Left lobe of liver (tissue), 2 donors: ENCODE measurements at places on chromosomes 2 and 18.
A peak's percentile ranks its signal among the peaks of the same experiment; 100 is the strongest.

- no peak for DNase-seq
Measured at GRCh38 chr2:209619782-209620181, 151.8 kb upstream of the UNC80 start.

DNA sequence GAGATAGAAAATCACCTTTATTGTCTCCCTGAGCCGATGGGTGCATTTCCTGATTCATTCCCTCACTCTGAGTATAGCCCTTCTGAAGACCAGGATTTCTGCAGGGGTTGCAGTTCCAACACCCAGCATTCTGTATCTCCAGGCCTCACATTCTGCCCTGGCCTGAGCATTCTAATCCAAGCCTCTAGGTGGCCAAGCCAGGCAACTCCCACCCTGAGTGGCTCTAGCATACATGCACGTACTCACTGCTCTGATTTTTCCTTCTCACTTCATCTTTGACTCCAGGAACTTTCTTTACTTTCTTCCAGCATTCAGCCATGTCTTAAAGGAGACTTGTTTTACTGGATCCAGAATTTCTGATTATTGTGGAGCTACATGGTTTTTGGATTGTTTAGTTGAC, 100.7 kb upstream of the STK39 start:
- no peak for DNase-seq

GRCh38 chr2:175275539-175275938, 94.0 kb upstream of the ATP5MC3 start:
- no peak for DNase-seq

- peak; percentile 49 for DNase-seq
Measured at GRCh38 chr2:101149241-101150192, 1.7 kb downstream of the TBC1D8 start.

GRCh38 chr18:24319757-24320156, 77.9 kb downstream of the OSBPL1A start:
- no peak for DNase-seq

DNA sequence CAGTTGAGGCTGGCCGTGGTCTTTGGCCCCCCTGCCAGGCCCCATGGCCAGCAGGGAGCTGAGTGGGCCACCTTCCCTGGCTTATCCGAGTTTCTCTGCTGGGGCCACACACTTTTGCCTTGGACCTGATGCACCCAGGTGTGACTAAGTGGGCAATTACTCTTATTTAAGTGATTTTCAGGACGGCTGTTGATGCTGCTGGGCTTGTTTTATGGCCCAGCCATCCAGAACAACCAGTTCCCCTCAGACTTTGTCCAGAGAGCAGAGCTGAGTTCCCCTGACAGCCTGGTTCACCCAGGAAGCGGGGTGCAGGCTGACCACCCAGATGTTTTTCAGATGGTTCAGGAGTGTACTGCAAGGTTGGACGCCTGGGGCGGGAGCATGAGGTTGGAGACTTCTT, 68.8 kb downstream of the GLI2 start:
- no peak for DNase-seq

DNA sequence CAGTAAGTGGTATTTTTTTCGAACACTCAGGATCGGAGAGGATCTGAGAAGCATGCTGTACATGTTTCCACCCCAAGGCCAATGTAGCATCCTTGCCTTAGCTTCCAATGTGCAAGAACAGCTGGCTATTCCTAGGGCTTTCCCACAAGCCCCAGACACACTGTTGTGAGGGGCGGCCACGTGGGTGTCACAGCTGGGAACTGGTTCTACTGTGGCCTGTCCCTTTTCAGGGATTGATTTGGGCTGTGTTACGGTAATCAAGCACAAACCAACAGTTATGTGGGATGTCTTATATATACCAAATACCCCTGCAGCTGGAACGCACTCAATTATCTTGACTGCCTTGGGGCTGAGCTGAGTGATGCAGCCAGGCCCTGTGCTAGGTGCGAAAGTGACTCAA, 116.3 kb upstream of the CXCR4 start:
- DNase-seq, result no peak

DNA sequence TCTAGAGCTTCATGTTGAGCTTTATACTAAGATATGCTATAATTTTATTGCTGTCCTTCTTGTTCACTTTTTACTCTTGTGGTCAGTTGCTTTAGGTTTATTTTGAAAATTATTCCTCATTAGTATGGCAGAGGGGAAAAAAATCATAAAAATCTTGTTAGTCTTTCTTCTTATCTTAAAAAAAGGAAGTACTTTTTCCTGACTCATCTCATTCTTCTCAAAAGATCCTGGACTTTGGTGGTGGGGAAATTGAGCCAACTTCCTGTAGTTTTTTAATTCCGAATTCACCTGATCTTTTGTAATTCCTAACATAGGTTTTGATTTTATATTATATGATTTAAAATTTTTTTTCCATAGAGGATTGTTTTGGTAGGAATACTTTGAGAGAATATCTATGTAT, 3.8 kb downstream of the SLC4A1AP start:
- no peak for DNase-seq

DNA sequence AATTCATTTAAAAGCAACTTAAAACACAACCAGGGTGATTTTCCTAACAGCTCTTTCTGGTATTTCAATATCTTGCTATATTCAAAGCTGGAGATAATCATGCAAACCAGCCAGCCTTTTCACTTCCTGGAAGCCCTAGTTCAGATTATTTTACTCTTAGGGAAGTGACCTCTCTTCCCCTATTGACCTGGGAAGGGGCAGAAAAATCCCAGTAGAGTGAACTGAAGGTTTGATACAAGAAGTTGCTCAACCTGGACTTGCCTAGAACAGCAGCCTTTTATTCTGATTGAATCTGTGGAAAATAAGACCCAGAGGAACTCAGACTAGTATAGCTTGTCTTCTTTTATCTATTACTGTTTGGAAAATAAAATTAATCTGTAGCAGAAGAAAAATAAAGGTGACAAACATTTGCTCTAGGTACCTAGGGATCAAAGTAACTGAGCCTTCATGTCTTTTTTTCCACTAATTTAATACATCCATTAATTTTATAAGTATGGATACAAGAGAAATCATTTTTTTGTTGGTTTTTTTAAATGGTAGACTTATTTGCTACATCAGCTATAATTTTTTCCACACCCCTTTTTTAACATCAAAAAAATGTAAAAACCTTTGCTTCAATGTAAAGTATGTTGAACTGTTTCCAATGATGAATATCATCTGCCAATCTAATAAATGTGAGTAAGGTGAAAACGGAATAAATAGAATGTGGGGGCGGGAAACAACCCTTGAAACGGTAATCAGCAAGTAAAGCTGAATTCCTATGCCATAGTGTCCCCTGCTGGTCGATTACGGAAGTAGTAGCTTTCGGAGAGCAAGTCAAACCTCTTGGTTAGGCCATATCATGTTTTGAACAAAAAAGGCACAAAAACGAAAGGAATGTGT, 629.9 kb downstream of the NRXN1 start:
- DNase-seq, result peak; percentile 44

DNA sequence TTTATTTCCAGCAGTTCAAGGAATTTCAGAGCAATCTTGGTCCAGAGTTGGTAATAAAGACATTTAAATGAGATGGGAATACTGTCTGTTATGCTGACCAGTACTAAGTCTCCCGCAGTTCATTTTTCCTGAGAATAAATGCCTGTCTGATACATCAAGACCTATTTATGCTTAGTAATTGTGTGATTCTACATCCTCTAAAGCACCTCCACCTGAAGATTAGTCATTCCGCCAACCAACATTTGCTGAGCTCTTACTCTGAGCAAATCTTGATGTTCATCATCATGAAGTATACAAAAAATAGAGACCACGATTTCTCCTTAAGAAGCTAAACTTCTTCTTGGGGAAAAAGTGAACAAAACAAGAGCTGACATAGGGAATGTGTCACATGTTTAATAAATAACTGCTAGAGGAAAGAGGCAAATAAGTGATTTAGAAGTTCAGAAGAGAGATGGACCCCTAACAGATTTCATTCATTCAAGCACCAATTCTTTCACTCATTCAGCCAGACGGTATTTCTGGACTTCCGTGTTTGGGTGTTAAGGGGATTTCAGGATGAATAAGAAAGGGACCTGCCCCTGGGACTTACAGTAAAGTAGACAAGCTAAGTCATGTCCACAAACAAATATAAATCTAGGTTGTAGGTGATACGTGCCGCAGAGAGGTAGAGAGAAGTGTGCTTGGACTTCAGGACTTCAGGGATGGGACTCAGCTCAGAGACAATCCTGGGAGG, 34.2 kb upstream of the PPP4R1 start:
- DNase-seq, result no peak

- no peak for DNase-seq
Measured at GRCh38 chr2:165593081-165593480, 123.6 kb downstream of the CSRNP3 start.

GRCh38 chr2:236592821-236593220, 23.2 kb downstream of the ACKR3 start:
- no peak for DNase-seq

DNA sequence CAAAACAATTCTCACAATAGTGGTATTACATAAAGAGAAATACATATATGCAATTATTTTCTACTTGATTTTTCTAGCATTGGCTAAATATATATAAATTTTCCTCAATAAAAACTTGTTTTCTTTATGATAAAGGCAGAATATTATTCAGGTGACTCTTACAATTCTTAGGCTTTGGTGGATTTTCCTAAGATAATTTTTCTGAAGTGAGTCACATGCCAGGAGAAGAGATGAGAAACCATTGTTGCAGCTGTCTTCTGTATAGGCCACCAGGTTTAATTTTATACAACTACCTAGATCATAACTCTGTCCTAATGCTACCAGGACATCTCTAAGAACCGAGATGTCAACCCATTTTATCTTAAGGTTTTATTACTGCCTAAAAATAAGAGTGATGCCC, 552.4 kb upstream of the CDH2 start:
- no peak for DNase-seq

GRCh38 chr2:230176996-230177395, 42.8 kb downstream of the SP110 start:
- DNase-seq, result no peak

DNA sequence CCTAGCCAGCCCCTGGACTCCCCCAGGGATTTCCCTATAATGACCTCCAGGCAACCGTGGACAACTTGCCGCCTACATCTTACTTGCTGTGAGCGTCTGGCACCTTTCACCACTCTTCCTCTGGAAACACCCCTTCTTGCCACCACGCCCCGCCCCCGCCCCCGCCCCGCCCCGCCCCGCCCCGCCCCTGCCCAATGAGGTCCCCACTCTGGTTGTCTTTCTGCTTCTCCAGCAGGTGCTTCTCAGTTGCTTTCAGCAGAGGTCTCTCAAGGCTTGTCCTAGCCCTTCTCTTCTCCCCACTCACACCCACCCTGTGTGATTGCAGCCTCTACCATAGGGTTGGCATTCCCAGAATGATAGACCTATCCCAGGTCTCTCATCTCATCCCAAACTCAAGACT, 214.5 kb downstream of the EN1 start:
- DNase-seq, result no peak

GRCh38 chr2:23019476-23019875, 365.5 kb upstream of the KLHL29 start:
- DNase-seq, result no peak

GRCh38 chr2:122500316-122501105, 745.1 kb downstream of the TSN start:
- DNase-seq, result no peak

- no peak for DNase-seq
Measured at GRCh38 chr2:9897331-9897737, 54.1 kb downstream of the TAF1B start.

DNA sequence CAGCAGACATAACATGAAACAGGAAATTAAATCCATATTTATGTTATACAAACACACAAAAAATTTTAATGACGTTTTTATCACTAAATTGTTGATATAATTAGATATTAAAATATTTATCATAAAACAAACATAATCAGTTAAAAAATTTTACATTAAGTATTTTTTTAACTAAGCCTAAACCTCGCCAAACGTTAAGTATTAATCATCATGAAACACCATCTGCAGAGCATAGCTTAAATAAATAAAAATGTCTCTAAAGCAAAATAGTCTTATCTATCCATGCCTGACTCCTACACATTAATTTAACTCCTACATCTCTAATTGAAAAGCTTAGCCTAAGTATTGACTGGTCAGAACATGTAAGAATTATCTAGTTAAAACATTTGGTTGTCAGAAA, 271.6 kb upstream of the RND3 start:
- DNase-seq, result no peak

DNA sequence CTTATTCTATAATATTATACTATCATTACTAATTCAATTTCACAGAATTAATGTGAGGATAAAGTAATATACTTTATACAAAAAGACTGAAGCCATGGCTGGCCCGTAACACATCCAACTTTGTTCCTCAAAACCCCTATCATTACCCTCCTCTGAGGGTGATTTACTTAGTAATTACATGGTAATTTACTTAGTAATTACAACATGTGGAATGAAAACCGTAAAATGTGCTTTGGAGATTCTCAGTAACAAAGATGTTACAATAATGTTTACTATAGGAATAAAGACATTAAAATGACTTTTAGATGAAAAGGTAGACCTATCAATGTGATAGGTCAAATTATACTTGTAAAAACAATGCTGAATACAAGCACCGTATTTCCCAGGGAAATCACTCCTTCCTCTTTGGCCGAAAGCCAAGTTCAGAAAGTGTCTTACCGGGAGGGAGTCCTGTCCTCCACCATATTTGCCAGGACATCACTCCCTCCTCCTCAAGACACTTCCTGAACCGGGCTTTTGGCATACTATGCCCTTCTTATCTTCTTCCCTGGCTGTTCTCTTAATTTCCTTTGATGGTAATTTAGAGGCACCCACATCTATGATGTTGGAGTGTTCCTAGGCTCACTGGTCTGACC, 1047.8 kb downstream of the SOCS6 start:
- DNase-seq, result no peak

DNA sequence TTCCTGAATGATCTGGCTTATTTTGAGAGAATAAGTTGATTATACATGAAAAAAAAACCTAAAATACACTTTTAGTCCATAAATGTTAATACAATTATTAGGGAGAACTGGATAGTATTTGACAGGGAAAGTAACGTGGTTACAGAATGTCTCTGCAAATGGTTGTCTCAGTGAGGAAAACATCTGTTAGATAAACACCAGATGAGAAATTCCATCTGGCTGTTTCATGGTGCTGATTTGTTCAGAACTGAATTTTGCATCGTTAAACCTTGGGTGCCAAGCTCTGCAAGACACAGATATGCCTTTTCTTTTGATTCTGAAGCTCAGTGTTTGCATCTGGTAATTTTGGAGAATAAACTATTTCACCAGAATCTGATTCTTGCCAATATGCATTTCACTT, 90.4 kb downstream of the SCN3A start:
- DNase-seq, result no peak

- no peak for DNase-seq
Measured at GRCh38 chr2:60441800-60442199, 111.7 kb downstream of the BCL11A start.

- no peak for DNase-seq
Measured at GRCh38 chr2:55268288-55268906, 634 bp downstream of the MTIF2 start.

DNA sequence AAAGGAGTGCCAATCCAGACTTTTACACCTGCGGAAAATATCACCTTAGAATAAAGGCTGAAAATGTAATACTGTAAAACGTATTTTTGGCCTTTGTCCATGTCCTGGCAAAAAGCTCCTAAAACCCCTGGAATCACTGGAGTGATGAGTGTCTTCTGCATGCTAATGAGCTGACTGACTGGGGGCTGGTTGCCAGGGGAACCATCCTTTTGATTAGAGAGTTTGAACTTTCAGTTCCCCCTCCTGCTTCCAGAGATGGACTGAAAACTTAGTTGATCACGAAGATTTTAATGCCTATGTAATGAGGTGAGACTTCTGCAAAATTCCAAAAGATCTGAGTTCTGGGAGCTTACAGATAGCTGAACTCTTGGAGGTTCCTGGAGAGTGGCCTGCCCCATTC, 20.5 kb downstream of the PUM2 start:
- no peak for DNase-seq

- peak; percentile 52 for DNase-seq
Measured at GRCh38 chr2:24421668-24422067, 61.3 kb upstream of the ITSN2 start.
